ENCODE measurements at places on chromosomes 11 and 22. TPM values are rescaled to one million over a fixed set of nuclear protein-coding genes. Genes with fewer than 3 reads are reported as not detected.

Gene ALG12
- 11.1 TPM for total RNA-seq

Gene ART1
- total RNA-seq, result not detected

Gene ADM
- total RNA-seq, result 104 TPM

Gene OVOL1
- total RNA-seq, result not detected
